Fibroblast of skin of back (primary cell): ENCODE measurements at places on chromosomes 3 and 15.

- DNase-seq, result no peak
These were observed 22.1 kb downstream of the ITGA11 start for GRCh38 chr15:68409736-68410370.

DNA sequence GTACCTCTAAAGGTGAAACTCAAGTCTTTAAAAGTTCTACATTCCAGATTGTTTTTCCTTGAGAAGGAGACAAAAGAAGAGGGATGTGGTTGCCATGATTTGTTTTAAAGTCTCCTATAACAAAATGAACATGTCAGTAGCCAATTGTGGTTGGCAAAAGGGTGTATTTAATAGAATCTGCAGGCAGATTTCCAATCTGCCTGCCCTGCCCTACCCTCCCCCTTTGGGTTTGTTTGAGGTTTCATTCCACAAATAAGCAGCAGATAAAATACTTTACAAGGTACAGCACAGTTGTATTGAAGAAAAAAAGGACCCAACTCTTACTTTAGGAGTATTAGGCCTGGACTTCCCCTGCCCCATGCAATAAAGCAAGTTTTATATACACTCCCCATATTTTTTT is 59.5 kb downstream of the MLH1 start:
- DNase-seq, result no peak

DNA sequence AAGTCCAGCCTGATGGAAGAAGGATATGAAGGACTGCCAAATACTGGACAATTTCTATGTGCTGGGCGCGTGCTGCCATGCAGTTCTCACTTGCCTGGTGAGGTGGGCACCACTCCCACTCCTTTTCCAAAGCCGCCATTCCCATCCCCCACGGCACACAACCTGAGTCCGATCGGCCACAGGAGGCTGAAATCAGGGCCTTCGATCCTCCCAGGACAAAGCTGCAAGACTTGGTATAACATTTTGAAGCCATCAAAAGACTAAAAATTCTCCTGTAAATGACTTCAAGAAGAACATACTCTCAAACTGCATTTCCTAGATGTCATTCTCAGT is 3.1 kb upstream of the MAP6D1 start:
- no peak for DNase-seq

DNA sequence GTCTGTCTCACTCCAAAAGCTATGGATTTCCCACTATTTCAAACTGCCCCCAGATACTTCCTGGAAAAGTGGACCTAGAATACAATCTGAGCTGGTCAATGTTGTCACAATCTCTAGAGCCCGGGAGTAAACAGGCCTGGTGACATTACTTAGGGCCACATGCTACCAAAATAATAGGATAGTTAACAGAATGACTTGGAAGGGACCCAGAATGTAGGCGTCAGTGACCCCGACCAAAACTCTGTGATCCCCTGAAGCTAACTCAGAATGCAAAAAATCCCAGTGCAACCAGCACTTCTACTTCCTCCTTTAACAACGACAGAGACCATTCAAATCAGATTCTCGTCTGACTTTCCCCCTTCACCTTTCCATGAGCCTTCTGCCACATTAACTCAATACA is 51.5 kb upstream of the CDV3 start:
- no peak for DNase-seq

DNA sequence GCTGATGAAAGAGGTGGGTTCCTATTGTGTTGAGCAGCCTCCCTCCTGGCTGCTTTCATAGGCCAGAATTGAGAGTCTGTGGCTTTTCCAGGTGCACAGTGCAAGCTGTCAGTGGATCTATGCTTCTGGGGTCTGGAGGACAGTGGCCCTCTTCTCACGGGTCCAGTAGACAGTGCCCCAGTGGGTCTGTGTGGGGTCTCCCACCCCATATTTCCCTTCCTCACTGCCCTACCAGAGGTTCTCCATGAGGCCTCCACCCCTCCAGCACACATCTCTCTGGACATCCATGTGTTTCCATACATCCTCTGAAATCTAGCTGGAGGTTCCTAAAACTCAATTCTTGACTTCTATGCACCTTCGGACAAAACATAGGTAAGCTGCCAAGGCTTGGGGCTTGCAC is 201.2 kb downstream of the FAM43A start:
- DNase-seq, result no peak

- DNase-seq, result no peak
These were observed 20.8 kb downstream of the CIAO2A start for GRCh38 chr15:64072812-64073211.

DNA sequence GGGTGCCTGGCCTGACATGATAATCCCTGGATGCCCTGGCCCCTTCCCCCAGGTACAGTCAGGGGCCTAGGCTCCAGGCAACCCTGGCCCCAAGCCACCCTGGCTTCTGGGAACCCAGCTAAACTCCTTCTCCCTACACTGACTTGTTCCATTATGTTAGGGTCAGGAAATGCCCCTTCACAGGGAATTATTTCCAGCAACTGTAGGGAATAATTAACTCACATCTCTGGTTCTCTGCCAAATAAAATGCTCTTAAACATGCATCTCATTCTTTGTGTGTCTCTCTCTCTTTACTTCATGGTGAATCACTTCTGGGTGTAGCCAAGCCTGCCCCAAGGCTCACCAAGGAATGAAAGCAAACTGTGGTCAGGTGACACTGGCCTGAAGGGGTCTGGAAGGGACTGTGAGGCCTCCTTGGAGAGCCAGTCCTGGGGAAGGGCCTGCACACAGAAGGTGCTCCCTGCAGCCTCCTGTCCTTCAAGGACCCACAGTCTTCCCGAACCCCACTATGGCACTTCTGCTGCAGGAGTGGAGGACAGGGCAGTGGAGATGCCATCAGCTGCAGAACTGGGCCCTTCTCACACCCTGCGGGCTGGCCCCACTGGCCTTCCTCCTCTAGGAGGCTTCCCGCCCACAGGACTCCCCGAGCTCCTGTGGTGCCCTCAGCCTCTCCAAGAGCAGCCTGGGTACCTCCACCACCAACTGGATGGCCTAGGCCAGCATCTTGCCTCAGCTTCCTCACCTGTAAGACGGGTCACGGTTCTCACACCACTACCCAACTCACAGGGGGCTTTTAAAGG is 17.6 kb downstream of the TKT start:
- DNase-seq, result peak; percentile 98

- no peak for DNase-seq
These were observed 12.2 kb downstream of the MAN2A2 start for GRCh38 chr15:90915216-90915807.

DNA sequence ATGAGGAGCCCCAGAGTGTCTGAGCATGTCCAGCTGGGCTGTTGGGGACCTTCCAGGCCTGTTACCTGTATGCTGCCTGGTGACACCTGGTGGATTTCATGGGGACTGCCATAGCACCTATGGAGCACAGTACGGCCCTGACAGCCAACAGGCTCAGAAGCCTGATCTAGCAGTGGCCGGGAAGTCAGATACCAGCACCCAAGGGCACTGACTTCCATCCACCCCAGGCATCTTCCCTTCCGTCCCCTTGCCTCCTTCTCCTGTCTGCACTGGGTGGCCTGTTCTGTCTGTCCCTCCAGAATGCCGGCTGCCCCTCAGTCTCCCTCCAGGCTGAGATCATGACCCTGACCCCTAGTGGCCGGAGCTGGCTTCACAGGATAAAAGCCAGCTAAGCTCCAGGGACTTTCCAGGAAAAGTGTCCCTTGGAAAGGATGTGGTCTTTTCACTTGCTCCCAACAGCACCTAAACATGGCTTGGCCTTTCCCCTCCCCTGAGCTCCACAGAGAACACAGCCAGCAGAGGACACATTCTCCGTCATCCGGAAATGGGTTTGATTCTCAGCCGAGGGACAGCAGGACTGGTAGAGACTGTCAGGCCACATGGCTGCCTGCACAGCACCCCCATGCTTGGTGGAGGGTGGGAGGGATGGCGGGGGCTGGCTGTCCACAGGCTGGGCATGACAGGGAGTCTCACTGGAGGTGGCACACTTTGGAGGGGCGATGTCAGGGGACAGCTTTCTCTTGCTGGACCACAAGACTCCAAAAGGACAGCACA is 9.5 kb downstream of the RPS17 start:
- DNase-seq, result peak; percentile 62

- DNase-seq, result no peak
These were observed 101.1 kb downstream of the CPNE4 start for GRCh38 chr3:131933665-131934064.

DNA sequence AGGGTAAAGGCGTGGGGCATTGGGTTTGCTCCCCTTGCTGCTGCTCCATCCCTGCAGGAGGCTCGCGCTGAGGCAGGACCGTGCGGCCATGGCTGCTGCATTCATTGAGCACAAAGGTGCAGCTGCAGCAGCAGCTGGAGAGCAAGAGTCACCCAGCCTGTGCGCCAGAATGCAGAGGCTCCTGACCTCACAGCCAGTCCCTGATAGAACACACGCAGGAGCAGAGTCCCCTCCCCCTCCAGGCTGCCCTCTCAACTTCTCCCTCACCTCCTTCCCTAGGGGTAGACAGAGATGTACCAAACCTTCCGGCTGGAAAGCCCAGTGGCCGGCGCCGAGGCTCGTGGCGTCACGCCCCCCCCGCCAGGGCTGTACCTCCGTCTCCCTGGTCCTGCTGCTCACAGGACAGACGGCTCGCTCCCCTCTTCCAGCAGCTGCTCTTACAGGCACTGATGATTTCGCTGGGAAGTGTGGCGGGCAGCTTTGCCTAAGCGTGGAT is 47.0 kb downstream of the PGPEP1L start:
- DNase-seq, result no peak

DNA sequence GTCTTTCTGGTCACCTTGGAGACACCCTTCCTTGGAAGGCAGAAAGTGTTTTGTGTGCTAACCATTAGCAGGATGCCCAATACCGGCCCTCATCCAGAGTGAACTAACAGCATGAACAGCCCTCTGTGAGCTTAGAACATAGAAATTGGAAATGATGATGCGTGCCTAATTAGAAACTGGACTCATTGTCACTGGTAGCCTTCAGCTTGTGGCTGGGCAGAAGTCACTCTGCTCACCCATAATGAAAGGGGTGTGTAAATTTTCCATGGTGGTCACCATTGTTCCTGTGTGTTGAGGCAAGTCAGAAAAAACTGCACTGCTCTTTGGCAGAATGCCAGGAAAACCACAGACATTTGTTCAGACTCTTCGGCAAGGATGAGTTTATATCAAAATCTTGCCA is 74.7 kb upstream of the CNTN4 start:
- peak; percentile 32 for DNase-seq

DNA sequence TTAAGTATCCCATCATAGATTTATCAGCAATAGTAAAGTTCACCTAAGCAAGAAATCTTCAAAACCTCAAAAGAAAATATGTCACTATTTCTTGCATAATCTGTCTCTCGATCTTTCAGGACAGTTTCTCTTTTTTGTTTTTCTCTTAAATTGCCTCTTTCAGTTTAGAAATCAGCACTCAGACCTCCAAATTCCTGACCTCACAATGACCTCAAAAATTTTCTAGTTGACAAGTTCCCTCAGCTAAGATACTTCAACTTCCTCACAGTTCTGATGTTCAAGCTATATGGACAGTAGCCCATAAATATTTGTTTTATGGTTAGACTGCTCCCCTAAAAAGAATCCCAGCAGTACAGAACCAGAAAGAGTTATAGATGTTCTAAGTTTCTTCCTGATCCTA is 24.1 kb downstream of the SLC24A5 start:
- DNase-seq, result peak; percentile 26

- no peak for DNase-seq
These were observed 407.5 kb downstream of the ZBTB20 start for GRCh38 chr3:114739627-114740026.

DNA sequence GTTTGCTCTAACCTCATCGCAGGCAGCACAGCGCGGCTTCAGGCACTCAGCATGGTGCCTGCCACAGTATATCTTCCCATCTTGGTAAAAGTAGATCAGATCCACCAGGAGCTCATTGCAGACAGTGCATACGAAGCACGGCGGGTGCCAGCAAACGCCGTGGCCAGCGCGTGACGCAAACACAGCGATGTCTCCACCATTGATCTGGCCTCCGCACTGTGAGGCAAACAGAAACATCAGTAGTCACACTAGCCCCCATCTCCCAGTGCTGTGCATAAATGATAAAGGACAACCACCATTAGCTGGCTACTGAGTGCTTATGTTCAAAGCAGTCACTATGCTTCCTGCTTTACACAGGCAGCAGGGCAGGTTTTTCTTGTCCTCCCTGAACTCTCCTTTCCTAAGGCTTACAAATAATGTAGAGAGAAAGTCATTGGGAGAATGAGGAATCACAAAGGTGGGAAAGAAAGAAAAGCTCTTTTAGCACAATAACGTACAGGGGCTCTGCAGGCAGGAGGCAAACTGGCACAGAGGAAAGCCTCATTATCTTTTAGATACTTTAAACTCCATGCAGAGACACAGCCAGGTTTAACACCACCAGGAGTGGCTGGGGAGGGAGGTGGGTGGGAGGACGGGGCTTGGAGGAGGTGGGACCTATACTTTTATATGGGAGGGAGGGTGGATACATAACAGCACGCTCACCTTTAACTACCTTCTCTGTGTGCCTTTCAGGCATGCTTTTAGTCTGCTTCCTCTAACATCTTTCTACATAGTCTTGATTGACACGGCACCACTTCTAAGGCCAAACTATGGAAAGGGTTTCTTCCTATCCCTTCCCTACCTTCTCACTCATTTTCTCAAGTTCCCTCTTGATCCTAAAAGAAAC is 67.9 kb downstream of the PRICKLE2 start:
- no peak for DNase-seq

DNA sequence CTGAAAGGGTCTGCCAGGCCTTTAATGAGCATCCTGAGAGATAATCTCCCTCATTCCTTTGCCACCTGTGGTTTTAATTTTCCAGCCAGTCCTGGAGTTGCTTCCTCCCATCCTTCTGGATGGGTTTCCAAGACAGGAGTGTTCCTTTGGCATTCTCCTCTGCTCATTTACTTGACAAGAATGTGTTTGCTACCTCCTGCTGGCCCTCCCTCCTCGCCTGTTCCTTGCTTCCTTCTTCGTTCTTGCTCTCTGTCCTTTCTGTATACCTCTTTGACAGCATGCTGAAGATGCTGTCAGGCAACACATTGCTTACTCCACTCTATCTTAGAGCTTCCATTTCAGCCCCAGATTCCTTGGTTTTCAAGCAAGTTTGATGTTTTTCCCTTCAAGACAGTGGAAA is 46.0 kb downstream of the ERC2 start:
- DNase-seq, result no peak

DNA sequence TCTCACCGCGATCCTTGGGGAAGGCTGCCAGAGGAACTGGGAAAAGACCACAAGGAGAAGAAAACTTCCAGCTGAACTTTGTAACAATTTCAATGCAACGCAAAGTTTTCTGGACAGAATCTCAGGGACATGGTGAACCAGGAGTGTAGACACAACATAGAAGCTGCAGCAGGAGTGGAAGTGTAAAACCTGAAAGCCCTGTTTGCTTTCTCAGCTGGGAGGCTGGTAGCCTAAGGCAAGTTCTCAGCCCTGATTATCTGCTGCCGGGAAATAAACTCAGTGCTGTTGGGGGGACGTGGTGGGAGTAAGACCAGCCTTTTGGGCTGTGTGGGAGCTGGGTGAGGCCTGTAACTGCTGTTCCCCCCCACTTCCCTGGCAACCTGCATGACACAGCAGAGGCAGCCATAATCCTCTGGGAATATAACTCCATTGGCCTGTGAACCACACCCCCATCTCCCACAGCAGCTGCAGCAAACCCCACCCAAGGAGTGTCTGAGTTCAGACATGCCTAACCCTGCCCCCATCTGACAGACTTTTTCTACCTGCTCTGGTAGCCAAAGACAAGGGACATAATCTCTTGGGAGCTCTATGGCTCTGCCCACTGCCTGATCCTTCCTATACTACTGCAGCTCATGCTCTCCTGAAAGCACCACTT is 106.7 kb downstream of the ZNF621 start:
- no peak for DNase-seq
